A549 treated with AZD2906 at 1 μM for 4 hours (cell line): ENCODE measurements at places on chromosomes 1 and 21. TPM values are rescaled to one million over a fixed set of nuclear protein-coding genes. Genes with fewer than 3 reads are reported as not detected.

Gene IL12RB2
- total RNA-seq = 0.07 to 0.25 TPM (median 0.09 TPM) in 5 replicates

Gene MAN1C1
- 0.62 to 0.96 TPM (median 0.77 TPM) in 5 replicates for total RNA-seq

Gene EPHA8
- total RNA-seq = 0.03 to 0.06 TPM (median 0.05 TPM) in 4 of 5 replicates, not detected in the other

Gene LMOD1
- not detected in 5 replicates for total RNA-seq

Gene ORC1
- total RNA-seq = 22.0 to 27.7 TPM (median 23.6 TPM) in 5 replicates

Gene MLLT11
- 12.0 to 14.2 TPM (median 13.9 TPM) in 5 replicates for total RNA-seq

Gene SLC41A1
- total RNA-seq = 19.0 to 27.2 TPM (median 19.7 TPM) in 5 replicates

Gene ELF3
- 104 to 139 TPM (median 124 TPM) in 5 replicates for total RNA-seq

Gene CD52
- total RNA-seq = not detected in 5 replicates

Gene SYT2
- 0.72 to 1.1 TPM (median 0.83 TPM) in 5 replicates for total RNA-seq

Gene LCE1C
- 0.22 TPM in 1 of 5 replicates, not detected in the others for total RNA-seq

Gene SPRR1A
- total RNA-seq = not detected in 5 replicates

Gene INTS7
- 16.6 to 19.7 TPM (median 17.1 TPM) in 5 replicates for total RNA-seq

Gene TEX38
- total RNA-seq = not detected in 5 replicates

Gene CCDC30
- 0.32 to 0.88 TPM (median 0.62 TPM) in 5 replicates for total RNA-seq

Gene OR6N1
- not detected in 5 replicates for total RNA-seq

Gene ZNF593OS
- 0.18 to 0.28 TPM in 2 of 5 replicates, not detected in the others for total RNA-seq

Gene SLC45A1
- 8.8 to 12.0 TPM (median 11.0 TPM) in 5 replicates for total RNA-seq

Gene CSF3R
- total RNA-seq = not detected in 5 replicates

Gene NEK2
- 33.4 to 51.2 TPM (median 40.0 TPM) in 5 replicates for total RNA-seq

Gene S100A1
- 0.22 to 1.2 TPM (median 0.87 TPM) in 5 replicates for total RNA-seq

Gene WNT9A
- total RNA-seq = 6.0 to 7.9 TPM (median 6.9 TPM) in 5 replicates

Gene FCRL2
- total RNA-seq = not detected in 5 replicates

Gene NUF2
- total RNA-seq = 23.0 to 30.7 TPM (median 25.2 TPM) in 5 replicates

Gene GIPC2
- 0.01 to 0.06 TPM (median 0.02 TPM) in 5 replicates for total RNA-seq

Gene PDC
- 0.05 TPM in 1 of 5 replicates, not detected in the others for total RNA-seq

Gene CYP4A22
- not detected in 5 replicates for total RNA-seq

Gene TMIGD3
- 0.08 TPM in 1 of 5 replicates, not detected in the others for total RNA-seq

Gene PPIAL4G
- total RNA-seq = not detected in 5 replicates

Gene ANXA9
- total RNA-seq = 0.56 to 1.0 TPM (median 0.72 TPM) in 5 replicates

Gene DISP1
- 1.5 to 2.0 TPM (median 1.8 TPM) in 5 replicates for total RNA-seq

Gene TLR5
- 0.13 to 0.24 TPM (median 0.19 TPM) in 5 replicates for total RNA-seq

Gene TPTE
- total RNA-seq = not detected in 5 replicates

Gene AMPD1
- total RNA-seq = not detected in 5 replicates

Gene CFAP107
- not detected in 5 replicates for total RNA-seq

Gene SPRR1B
- not detected in 5 replicates for total RNA-seq

Gene S100A7A
- not detected in 5 replicates for total RNA-seq

Gene MANEAL
- total RNA-seq = 21.2 to 26.5 TPM (median 25.0 TPM) in 5 replicates

Gene SLFNL1
- total RNA-seq = 0.02 to 0.05 TPM (median 0.05 TPM) in 3 of 5 replicates, not detected in the others

Gene TMEM63A
- 4.2 to 6.8 TPM (median 5.8 TPM) in 5 replicates for total RNA-seq

Gene KCNE2
- total RNA-seq = not detected in 5 replicates

Gene RNF223
- 0.21 to 0.30 TPM (median 0.23 TPM) in 5 replicates for total RNA-seq

Gene DMBX1
- 0.49 to 0.93 TPM (median 0.82 TPM) in 5 replicates for total RNA-seq

Gene LY9
- 0.12 to 0.23 TPM (median 0.15 TPM) in 5 replicates for total RNA-seq

Gene GCSAML
- total RNA-seq = not detected in 5 replicates

Gene CTH
- total RNA-seq = 1.3 to 1.9 TPM (median 1.5 TPM) in 5 replicates

Gene PTPN7
- 0.05 TPM in 1 of 5 replicates, not detected in the others for total RNA-seq

Gene OR6P1
- not detected in 5 replicates for total RNA-seq

Gene TESK2
- total RNA-seq = 0.13 to 0.27 TPM (median 0.17 TPM) in 5 replicates

Gene PROX1
- total RNA-seq = 0.01 to 0.32 TPM (median 0.06 TPM) in 5 replicates

Gene IPP
- total RNA-seq = 4.0 to 4.9 TPM (median 4.4 TPM) in 5 replicates

Gene AADACL4
- total RNA-seq = not detected in 5 replicates

Gene KPRP
- total RNA-seq = not detected in 5 replicates

Gene ZBTB8B
- total RNA-seq = 0.01 TPM in 4 of 5 replicates, not detected in the other

Gene CELA2A
- not detected in 5 replicates for total RNA-seq

Gene COL11A1
- 1.3 to 2.6 TPM (median 2.4 TPM) in 5 replicates for total RNA-seq

Gene OR14C36
- total RNA-seq = not detected in 5 replicates

Gene SAMD13
- 0.46 to 0.63 TPM (median 0.52 TPM) in 5 replicates for total RNA-seq
